Hepatocyte (in vitro differentiated cells): ENCODE measurements at places on chromosomes 7 and 10. TPM values are rescaled to one million over a fixed set of nuclear protein-coding genes. Genes with fewer than 3 reads are reported as not detected.

DNA sequence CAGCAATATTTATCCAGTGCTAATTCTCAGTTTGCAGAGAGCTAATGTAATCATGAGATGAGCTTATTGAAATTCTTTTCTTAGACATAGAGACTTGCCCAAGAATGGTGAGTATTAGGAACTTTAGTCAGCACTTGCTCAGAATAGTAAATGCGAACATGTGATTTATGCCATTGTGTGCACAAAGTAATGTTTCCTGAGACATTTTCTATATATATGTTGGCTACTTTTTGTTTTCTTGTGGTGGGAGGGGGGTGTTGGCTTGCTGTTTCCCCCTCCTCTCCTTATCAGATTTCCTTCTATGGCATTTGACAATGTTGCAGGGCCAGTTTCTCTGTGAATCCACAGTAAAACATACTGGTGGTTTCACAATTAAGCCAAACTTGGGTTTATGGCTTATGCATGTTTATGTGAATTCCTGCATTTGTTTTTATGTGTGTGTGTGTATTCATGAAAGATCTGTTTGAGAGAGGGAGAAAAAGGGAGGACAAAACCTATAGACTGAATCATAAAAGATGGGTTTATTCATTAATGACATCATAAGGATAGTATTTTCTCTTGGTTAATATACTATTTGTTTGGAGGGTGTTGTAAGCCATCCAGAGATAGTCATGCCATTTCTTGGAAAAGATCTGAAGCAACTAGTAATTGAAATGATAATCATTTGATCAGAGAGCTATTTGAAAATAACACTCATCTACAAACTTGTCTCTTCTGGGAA, 36.3 kb downstream of the ARID5B start:
- DNase-seq, result no peak
- peaks cover 55% of the 10 kb centered on the region for H3K4me1 ChIP-seq
- H3K27me3 ChIP-seq, result no peaks in the 10 kb centered on the region
- peak overlapping the region; percentile 86 for H3K27ac ChIP-seq
- no peaks in the 10 kb centered on the region for H3K36me3 ChIP-seq
- H3K4me3 ChIP-seq, result no peak overlapping the region

- H3K36me3 ChIP-seq, result no peaks in the 10 kb centered on the region
- H3K4me1 ChIP-seq, result no peaks in the 10 kb centered on the region
- no peaks in the 10 kb centered on the region for H3K27me3 ChIP-seq
Measured at GRCh38 chr7:52498366-52498765, 537.1 kb upstream of the POM121L12 start.

DNA sequence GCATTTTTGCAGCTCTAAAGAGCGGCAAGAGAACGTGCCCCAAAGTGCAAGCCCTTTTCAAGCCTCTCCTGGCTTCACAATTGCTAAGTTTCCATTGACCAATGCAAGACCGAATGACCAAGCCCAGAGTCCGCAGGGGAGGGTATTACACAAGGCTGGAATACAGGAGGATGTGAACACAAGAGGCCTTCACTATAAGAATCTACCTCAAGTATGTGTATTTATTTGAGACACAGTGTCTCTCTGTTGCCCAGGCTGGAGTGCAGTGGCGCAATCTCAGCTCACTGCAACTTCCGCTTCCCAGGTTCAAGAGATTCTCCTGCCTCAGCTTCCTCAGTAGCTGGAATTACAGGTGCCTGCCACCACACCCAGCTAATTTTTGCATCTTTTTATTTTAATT, 22.2 kb upstream of the TPST1 start:
- H3K27ac ChIP-seq, result peak overlapping the region; percentile 68
- H3K4me3 ChIP-seq, result no peak overlapping the region
- H3K36me3 ChIP-seq, result no peaks in the 10 kb centered on the region
- DNase-seq, result no peak

- no peaks in the 10 kb centered on the region for H3K36me3 ChIP-seq
- no peak overlapping the region for H3K4me3 ChIP-seq
- H3K27me3 ChIP-seq, result no peaks in the 10 kb centered on the region
- H3K27ac ChIP-seq, result no peak overlapping the region
- H3K4me1 ChIP-seq, result no peaks in the 10 kb centered on the region
- DNase-seq, result no peak
Measured at GRCh38 chr7:120395526-120396019, 122.6 kb downstream of the KCND2 start.

The RAMP3 gene
- polyA plus RNA-seq, result not detected in 2 replicates

- no peak overlapping the region for H3K27ac ChIP-seq
- H3K36me3 ChIP-seq, result no peaks in the 10 kb centered on the region
Measured at GRCh38 chr7:146787266-146787665, 670.7 kb downstream of the CNTNAP2 start.

DNA sequence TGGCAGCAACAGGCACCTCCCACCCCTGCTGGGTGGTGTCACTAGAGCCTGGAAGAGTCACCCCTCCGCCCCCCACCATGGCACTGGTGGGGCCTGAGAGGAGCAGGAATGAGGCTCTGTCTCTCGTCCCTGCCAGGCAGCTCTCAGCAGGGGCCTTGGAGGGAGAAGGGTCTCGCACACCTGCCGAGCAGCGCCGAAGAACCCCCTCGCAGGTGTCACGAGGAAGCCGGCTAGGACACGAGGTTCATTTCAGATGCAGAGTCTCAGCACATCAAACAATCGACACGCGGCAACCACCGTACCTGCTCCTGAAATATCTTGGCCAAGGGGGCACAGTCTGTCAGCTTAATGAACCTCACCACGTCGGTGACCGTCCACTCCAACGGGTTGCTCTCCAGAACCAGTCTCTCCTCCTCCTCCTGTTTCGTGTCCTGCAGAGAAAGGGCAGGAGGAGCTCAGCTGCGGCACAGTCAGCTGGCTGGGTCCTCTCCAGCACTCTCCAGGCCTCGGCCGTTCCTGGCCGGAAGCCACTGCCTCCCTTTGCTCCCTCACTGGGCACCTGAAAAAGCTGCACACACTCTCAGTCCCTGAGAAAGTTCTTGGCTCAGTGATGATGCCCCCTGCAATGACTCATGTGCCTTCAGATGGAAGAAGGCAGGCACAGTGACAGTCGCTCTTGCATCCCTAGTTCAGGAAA, 240.1 kb downstream of the SFMBT2 start:
- H3K4me1 ChIP-seq, result no peaks in the 10 kb centered on the region
- no peak for DNase-seq
- no peak overlapping the region for H3K27ac ChIP-seq
- no peaks in the 10 kb centered on the region for H3K27me3 ChIP-seq

DNA sequence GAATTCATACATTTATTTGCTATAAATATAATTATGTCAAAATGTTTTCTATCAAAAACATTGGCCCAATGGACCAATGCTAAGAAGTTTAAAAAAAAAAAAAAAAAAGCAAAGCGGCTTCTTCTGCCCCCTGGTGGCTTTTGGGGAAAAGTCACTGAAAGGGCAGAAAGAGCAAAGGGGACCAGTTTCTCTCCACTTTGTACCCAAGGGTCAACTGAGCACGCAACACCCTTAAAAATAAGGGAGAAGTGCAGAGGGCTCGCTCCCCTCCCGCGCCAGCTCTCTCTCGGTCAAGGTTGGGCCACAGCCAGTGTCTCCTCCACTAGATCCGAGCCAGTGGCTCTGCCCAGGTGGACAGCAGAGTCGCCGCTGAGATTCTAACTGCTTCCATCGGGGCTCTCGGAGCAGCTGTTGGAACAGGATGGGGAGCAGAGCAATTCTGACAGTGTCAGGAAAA, 136.4 kb upstream of the FGFR2 start:
- no peaks in the 10 kb centered on the region for H3K27me3 ChIP-seq
- no peak overlapping the region for H3K27ac ChIP-seq
- DNase-seq, result peak; percentile 45

- no peak overlapping the region for H3K4me3 ChIP-seq
- H3K36me3 ChIP-seq, result no peaks in the 10 kb centered on the region
- H3K27me3 ChIP-seq, result no peaks in the 10 kb centered on the region
- no peak overlapping the region for H3K27ac ChIP-seq
Measured at GRCh38 chr7:27703181-27703580, 36.8 kb upstream of the TAX1BP1 start.

- no peak overlapping the region for H3K27ac ChIP-seq
- no peak overlapping the region for H3K4me3 ChIP-seq
- no peak for DNase-seq
- H3K36me3 ChIP-seq, result no peaks in the 10 kb centered on the region
- no peaks in the 10 kb centered on the region for H3K4me1 ChIP-seq
- H3K27me3 ChIP-seq, result no peaks in the 10 kb centered on the region
Measured at GRCh38 chr10:43192884-43193283, 54.6 kb downstream of the CSGALNACT2 start.

The TUBAL3 gene
- 0.58 TPM in 1 of 2 replicates, not detected in the other for polyA plus RNA-seq

DNA sequence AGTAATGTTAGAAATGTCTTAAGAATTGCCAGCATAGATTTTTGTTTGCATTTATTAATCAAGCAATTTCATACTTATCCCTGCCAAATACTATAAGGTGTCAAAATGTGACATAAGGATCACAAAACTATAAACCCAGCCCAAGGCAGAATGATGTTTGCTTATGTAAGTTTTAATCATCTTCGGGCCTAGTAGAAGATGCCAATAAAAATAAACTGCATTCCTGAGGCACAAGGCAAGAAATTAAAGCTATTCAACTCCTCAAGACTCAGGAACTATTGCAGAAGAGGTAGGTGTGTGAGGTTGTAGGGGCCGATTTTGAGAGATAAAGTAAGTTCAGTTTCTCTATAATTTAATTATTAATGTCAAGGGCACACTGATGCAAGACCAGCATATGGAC, 189.4 kb upstream of the AHR start:
- no peak overlapping the region for H3K4me3 ChIP-seq
- H3K4me1 ChIP-seq, result no peaks in the 10 kb centered on the region
- no peak overlapping the region for H3K27ac ChIP-seq
- H3K36me3 ChIP-seq, result no peaks in the 10 kb centered on the region
- DNase-seq, result no peak

DNA sequence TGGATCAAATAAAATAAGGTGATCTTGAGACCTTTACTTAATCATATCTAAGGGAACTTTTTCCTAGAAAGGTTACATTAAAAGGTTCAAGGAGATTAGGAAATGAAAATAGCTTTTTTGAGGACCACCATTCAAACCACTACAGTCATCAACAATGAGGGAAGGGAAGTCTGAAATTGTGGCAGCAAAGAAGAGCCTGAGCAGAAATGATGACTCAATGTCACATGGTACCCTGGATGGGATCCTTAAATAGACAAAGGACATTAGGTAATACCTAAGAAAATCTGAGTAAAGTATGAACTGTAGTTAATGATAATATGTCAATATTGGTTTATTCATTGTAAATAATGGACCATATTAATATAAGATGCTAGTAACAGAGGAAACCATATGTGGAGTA, 236.0 kb downstream of the SEMA3D start:
- H3K36me3 ChIP-seq, result no peaks in the 10 kb centered on the region
- no peaks in the 10 kb centered on the region for H3K4me1 ChIP-seq
- H3K27ac ChIP-seq, result no peak overlapping the region
- H3K4me3 ChIP-seq, result no peak overlapping the region
- H3K27me3 ChIP-seq, result no peaks in the 10 kb centered on the region
- peak; percentile 20 for DNase-seq

- H3K4me3 ChIP-seq, result no peak overlapping the region
- H3K4me1 ChIP-seq, result no peaks in the 10 kb centered on the region
- no peak overlapping the region for H3K27ac ChIP-seq
- H3K27me3 ChIP-seq, result no peaks in the 10 kb centered on the region
- no peak for DNase-seq
Measured at GRCh38 chr10:90023950-90024349, 322.6 kb downstream of the KIF20B start.

DNA sequence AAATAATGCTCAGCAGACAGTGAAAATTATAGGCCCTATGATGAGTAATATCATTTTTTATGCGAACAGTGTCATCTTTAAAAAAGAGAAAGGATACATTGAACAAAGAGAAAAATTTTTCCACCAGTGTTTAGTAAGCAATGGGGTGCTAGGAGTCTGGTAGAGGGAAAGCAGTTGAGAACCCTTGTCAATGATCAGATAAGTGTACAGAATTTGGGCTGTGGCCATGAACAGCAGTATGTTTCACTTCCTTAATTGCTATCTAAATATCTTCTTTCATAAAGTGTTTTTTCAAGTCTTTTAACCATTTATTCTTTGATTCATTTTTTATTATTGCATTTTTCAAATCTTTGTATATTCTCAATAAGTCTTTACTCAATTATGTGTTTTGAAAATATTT, 750.7 kb upstream of the KCND2 start:
- DNase-seq, result no peak
- H3K27ac ChIP-seq, result no peak overlapping the region
- no peaks in the 10 kb centered on the region for H3K27me3 ChIP-seq
- no peaks in the 10 kb centered on the region for H3K36me3 ChIP-seq
- H3K4me1 ChIP-seq, result no peaks in the 10 kb centered on the region
- H3K4me3 ChIP-seq, result no peak overlapping the region

- H3K27me3 ChIP-seq, result no peaks in the 10 kb centered on the region
- no peaks in the 10 kb centered on the region for H3K36me3 ChIP-seq
- no peak overlapping the region for H3K27ac ChIP-seq
- no peak for DNase-seq
- no peak overlapping the region for H3K4me3 ChIP-seq
Measured at GRCh38 chr7:130515315-130516040, 23.6 kb downstream of the MEST start.

The STEAP1 gene
- 8.5 and 15.5 TPM in 2 replicates for polyA plus RNA-seq

DNA sequence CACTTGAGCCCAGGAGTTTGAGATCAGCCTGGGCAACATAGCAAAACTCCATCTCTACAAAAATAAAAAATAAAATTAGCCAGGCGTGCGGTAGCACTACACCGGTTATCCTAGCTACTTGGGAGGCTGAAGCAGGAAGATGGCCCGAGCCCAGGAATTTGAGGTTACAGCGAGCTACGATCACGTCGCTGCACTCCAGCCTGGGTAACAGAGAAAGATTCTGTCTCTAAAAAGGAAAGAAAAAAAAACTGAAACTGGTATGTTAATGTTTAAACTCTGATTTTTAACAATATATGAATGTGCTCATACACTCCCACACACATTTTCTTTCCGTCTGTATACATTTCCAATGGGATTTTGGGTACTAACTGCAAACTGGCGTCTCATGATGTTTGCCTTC, 140.6 kb upstream of the KMT2E start:
- H3K36me3 ChIP-seq, result no peaks in the 10 kb centered on the region
- no peak overlapping the region for H3K27ac ChIP-seq
- no peaks in the 10 kb centered on the region for H3K4me1 ChIP-seq
- DNase-seq, result no peak
- H3K4me3 ChIP-seq, result no peak overlapping the region

- no peaks in the 10 kb centered on the region for H3K36me3 ChIP-seq
- H3K27me3 ChIP-seq, result no peaks in the 10 kb centered on the region
- DNase-seq, result no peak
- H3K27ac ChIP-seq, result no peak overlapping the region
Measured at GRCh38 chr7:121244120-121244870, 84.5 kb upstream of the WNT16 start.
